A549 treated with Hydrocortisone at 1 μM for 4 hours (cell line): ENCODE measurements at places on chromosomes 12 and 14. TPM values are rescaled to one million over a fixed set of nuclear protein-coding genes. Genes with fewer than 3 reads are reported as not detected.

Gene PRIMA1
- 0.32 to 0.59 TPM (median 0.43 TPM) in 5 replicates for total RNA-seq

Gene CLEC14A
- total RNA-seq = not detected in 5 replicates

Gene ANKRD33
- total RNA-seq = 0.03 to 0.15 TPM in 2 of 5 replicates, not detected in the others

Gene ADAMTS20
- total RNA-seq = not detected in 5 replicates

Gene TAS2R42
- total RNA-seq = not detected in 5 replicates

Gene SOCS4
- 7.6 to 13.1 TPM (median 8.7 TPM) in 5 replicates for total RNA-seq

Gene ACVRL1
- 0.05 to 0.20 TPM (median 0.06 TPM) in 5 replicates for total RNA-seq

Gene FGD4
- 12.4 to 23.0 TPM (median 18.2 TPM) in 5 replicates for total RNA-seq

Gene HELB
- total RNA-seq = 1.1 to 1.3 TPM (median 1.3 TPM) in 5 replicates

Gene MEG3
- total RNA-seq = 41.2 to 54.4 TPM (median 49.7 TPM) in 5 replicates

Gene FITM1
- 0.13 to 0.18 TPM (median 0.14 TPM) in 3 of 5 replicates, not detected in the others for total RNA-seq

Gene IL23A
- total RNA-seq = 0.43 to 0.69 TPM (median 0.53 TPM) in 5 replicates

Gene MYF5
- total RNA-seq = not detected in 5 replicates

Gene PGF
- total RNA-seq = 3.9 to 5.7 TPM (median 4.5 TPM) in 5 replicates

Gene TMEM179
- total RNA-seq = 0.10 to 0.43 TPM (median 0.35 TPM) in 5 replicates

Gene PMCH
- not detected in 5 replicates for total RNA-seq

Gene SMOC1
- 15.9 to 22.4 TPM (median 17.8 TPM) in 5 replicates for total RNA-seq
